ENCODE measurements at places on chromosomes 7 and 10. TPM values are rescaled to one million over a fixed set of nuclear protein-coding genes. Genes with fewer than 3 reads are reported as not detected.

DNA sequence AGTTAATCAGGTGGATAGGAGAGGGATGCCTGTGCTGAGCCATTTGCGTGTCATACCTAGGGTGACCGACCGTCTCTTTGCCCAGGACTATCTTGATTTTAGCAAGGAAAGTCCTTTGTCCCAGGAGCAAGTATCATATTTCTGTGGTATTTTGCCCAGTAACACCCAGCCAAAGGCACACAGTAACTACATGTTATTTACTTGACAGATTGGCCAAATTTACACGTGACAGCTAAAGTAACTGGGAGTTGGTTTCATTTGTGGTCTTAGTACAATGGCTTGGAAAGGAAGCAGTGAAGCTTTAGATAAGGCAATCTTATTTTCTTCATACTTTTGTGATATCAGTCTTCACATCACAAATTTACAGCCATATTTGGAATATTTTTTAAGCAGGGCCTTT, 142.1 kb downstream of the JCAD start:
- DNase-seq, result peak; percentile 21

DNA sequence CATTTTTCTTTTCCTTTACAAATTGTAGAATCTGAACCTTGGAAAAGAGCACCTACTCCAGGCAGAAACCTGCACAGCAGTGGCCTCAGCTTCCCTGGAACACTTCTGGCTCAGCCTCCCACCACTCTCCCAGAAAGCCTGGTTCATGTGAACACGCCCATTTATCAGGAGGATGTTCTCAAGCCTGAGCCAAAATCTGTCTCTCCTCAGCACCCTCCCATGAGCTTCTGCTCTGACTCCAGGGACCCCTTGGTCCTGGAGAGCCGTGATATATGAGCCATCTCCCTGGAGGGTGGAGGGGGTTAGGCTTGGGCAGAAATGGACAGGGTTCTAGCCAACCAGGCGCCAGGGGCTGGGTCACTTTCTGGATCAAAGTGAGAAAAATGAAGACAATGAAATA, 10.1 kb downstream of the GDF2 start:
- no peak for DNase-seq

TM9SF3 gene
- 69.2 TPM for total RNA-seq

GRCh38 chr10:133334503-133335245, 2.0 kb downstream of the CALY start:
- no peak for DNase-seq

- DNase-seq, result no peak
Measured at GRCh38 chr10:101133489-101134298, 2.6 kb downstream of the TLX1 start.

RASSF4 gene
- 13.1 TPM for total RNA-seq

DNA sequence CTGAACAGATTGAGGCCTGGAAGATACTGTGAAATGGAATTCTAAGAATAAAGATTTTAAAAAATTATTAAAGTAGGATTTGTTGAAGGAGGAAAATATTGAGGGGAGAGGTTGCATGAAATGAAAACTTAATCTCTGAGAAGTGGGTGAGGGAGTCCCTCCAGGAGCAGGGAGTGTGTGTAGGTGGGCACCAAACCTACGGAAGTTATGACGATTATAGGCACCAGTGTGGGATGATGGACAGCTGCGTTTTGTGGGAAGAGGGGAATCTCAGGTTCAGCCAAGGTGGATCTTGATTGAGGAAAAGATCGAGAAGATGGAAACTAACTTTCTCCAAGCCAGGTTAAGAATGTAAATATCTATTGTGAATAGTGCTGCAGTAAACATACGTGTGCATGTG, 246.4 kb downstream of the CCDC3 start:
- no peak for DNase-seq
